ENCODE measurements at places on chromosomes 2 and 18. TPM values are rescaled to one million over a fixed set of nuclear protein-coding genes. Genes with fewer than 3 reads are reported as not detected.

The COL4A4 gene
- 33.4 TPM for total RNA-seq

The DCC gene
- 0.13 TPM for total RNA-seq

The AKAIN1 gene
- total RNA-seq: not detected

The TLX2 gene
- total RNA-seq: 0.06 TPM

The CCDC141 gene
- total RNA-seq: 2.6 TPM

The RNU2-63P gene
- not detected for total RNA-seq

The CAPN14 gene
- total RNA-seq: 0.12 TPM

The TMEM247 gene
- not detected for total RNA-seq

The MLPH gene
- 2.4 TPM for total RNA-seq

The FAM237A gene
- total RNA-seq: not detected

The KANSL3 gene
- 23.0 TPM for total RNA-seq

The TMEM150A gene
- total RNA-seq: 5.9 TPM

The TMEM182 gene
- 0.68 TPM for total RNA-seq

The SRD5A2 gene
- total RNA-seq: not detected

The DYNC1I2 gene
- total RNA-seq: 135 TPM

The NYAP2 gene
- not detected for total RNA-seq

The RAB1A gene
- total RNA-seq: 108 TPM

The KRTCAP3 gene
- total RNA-seq: 0.13 TPM

All from aortic smooth muscle cell (primary cell).